HS-27A (cell line): ENCODE measurements at places on chromosomes 4 and X.
A peak's percentile ranks its signal among the peaks of the same experiment; 100 is the strongest.

DNA sequence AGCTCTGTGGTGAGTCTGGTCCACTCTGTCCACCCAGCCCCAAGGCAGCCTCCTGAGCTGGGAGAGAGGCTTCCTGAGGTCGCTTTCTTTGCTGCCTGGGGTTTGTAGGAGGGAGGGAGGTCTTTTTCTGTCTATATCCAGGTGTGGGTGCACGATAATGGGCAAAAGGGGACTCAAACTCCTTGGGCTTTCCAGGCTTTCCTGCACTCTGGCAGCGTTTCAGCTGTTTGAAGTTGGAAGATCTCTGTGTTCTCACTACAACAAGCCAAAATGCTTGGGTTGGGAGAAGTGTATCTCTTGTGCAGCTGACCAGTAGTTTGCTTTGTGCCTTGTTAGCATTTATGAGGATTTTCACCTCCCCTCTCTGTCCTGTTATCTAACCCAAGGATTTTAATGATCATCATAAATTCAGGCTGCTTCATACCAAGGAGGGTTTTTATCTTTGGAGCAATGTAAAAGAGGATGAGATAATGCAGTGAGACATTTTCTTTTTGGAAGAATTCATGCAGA, 126.3 kb downstream of the REPS2 start:
- no peak for DNase-seq

GRCh38 chr4:33126002-33126401, 2405.8 kb downstream of the PCDH7 start:
- DNase-seq = no peak

GRCh38 chr4:181108237-181108636, 1135.0 kb upstream of the TENM3 start:
- no peak for DNase-seq

DNA sequence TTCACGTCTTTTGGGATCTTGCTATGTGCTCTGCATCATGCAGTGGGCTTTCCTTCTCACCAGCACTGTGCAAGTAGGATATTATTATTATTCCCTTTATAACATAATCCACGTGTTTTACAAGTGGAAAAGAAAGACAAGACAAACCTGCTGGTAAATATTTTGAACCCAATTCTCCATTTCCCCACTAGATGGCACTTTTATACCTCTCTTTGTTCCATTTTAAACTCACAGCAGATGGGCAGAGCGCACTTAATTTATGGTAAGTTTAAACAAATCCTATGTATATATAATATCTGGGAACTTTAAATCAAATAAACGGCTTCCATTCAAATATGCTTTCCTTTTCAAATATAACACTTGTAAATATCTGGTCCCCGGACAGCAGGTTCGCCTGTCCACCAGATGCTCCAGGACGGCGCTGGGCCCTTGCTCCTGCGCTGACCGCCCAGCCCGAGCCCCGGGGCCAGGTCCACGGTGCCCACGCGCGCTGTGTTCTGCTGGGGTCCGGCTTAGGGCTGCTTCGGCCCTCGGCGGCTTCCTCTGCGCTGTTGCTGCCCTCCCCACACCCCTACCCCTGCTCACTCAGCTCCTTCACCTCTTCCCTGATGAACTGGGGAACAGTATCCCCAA, 31.1 kb downstream of the F11 start:
- DNase-seq = no peak

DNA sequence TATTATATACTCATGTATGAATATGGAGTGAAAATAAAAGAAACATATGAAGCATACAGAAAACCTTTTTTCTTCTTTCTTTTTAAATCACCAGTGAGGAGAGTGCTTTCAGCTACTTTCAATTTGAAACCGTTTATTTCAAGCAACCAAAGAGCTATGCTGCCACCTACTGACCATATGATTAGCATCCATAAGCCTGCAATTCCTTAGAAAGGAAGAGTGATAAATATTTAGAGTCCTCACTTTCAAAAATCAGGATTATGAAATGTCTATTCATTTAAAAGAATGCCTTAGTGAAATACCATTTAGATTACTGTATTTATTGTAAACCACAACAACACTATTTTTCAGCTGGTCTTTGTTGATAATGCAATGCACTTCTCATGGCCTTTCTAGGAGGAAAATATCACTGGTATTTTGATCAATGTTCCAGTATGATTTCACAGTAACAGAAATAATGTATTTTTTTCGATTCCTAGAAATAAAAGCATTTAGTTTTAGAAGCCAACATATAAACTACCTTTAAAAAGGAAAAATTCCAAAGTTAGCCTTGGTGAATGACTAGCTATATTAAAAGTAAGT, 667.6 kb downstream of the PCDH18 start:
- DNase-seq = peak; percentile 52

DNA sequence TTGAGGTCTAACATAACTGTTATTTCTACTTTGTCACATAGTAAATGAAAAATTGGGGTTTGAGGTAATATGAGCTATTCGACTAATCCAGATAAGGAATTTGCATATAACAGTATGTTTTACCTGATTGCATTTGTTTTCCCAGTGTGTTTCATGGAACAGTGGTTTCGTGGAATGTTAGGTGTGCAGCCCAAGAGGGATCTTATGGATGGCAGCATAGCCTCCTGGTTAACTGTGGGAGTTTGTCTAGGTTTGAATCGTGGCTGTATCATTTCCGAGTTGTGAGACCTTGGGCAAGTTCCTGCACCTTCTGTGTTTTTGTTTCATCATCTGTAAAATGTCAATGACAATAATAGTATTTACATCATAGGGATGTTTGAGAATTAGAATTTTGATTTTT, 7.9 kb downstream of the BMPR1B start:
- DNase-seq = no peak

GRCh38 chrX:103919270-103919637, 43.2 kb upstream of the TMSB15B start:
- no peak for DNase-seq

- DNase-seq = no peak
Observed at GRCh38 chr4:3442959-3443749, 1.4 kb downstream of the HGFAC start.

- no peak for DNase-seq
Observed at GRCh38 chr4:54781756-54782155, 124.0 kb downstream of the KIT start.

- peak; percentile 73 for DNase-seq
Observed at GRCh38 chr4:119103263-119103662, 32.4 kb upstream of the MYOZ2 start.

GRCh38 chrX:20140420-20140819, 1.2 kb downstream of the EIF1AX start:
- DNase-seq = no peak

DNA sequence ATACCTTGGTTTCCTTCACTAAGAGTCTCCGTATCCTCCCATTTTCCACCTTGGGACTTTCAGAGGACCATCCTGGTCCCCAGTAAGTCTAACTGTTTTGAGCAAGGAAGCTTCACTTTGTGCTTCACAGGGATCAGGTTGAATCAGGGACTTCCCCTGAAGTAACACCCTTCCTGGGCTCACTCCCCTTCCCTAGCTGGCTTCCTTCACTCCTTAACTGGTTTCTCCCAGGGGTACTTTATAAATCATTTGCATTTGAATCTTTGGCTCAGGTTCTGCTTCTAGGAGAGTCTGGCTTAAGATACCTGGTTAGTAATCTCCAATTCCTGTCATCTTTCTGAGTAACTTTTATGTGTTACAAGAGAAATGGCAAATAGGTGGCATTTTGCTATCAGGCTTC, 24.5 kb upstream of the GRIA2 start:
- no peak for DNase-seq

GRCh38 chrX:77160301-77160700, 286.9 kb upstream of the FGF16 start:
- DNase-seq = no peak

DNA sequence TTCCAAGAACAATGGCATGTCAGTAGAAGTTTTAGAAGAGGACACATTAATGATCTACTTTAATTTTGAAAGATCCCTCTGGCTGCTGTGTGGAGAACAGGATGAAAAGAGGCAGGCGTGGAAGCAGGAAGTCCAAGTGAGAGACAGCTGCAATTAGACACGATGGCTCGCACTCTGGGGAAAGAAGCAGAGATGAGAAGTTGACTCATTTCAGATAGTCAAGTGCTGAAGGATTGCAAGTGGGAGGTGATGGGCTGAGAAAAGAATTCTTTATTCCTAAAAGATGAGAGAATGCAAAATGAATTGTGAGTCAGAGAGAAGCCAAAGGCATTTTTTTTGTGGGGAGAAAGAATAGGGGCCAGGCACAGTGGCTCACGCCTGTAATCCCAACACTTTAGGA, 16.5 kb downstream of the RXFP1 start:
- no peak for DNase-seq
